Hepatocyte (in vitro differentiated cells): ENCODE measurements at places on chromosomes 12 and 14. TPM values are rescaled to one million over a fixed set of nuclear protein-coding genes. Genes with fewer than 3 reads are reported as not detected.

DNA sequence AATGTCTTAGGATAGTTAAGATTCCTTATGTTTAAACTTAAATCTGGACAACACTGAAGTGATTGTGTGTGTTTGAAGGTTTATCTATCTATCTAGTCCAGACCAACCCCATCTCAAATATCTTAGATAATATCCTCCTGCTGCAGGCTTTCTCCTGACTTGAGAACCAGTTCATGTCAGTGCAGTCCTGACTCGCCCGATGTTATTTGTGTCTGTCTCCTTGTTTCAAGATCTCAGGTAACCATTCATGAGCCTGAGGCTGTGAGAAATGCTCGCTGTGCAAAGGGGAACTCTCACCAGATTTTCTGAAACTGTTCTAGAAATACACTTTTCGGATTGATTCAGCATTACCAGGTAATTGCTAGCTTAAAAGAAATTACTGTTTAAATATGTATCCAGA, 356.2 kb downstream of the SNAPC1 start:
- no peak for DNase-seq
- H3K4me1 ChIP-seq = no peaks in the 10 kb centered on the region
- peaks cover 57% of the 10 kb centered on the region for H3K27me3 ChIP-seq
- H3K4me3 ChIP-seq = no peak overlapping the region
- no peaks in the 10 kb centered on the region for H3K36me3 ChIP-seq

DNA sequence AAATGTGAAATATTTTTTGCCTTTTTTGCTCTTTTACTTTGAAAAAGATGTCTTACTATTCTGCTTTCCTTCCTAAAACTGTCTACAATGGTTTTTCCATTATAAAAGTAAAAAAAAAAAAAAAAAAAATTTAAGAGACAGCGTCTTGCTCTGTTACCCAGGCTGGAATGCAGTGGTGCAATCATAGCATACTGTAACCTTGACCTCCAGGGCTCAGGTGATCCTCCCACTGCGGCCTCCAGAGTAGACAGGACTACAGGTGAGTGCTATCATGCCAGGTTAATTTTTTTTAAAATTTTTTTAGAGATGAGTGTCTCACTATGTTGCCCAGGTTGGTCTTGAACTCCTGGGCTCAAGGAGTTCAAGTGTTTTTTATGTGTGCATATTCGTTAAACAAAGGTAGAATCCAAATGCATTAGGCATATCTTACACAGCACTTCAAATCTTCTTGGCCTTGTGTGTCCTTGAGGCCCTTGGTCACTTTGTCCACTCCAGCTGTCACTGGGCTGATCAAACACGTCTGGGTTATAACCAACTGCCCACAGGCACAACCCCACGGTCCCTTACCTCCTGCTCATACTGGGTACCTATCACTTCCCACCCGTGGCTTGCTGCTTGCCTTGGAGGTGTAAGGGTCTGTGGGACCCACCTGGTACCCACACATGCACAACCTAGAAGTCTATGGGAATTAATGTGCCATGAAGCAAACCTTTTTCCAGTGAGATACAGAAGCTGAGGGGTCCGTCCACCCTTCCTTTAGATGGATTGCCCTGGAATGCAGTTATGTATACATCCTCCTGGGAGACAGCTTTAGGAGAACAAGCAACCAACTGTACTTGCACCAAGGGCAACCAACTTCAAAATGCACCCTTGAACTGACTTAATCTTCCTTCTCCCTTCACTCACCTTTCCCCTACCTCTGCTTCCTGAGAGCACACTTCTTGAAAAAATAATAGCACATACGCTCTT, 12.8 kb downstream of the RAD52 start:
- H3K36me3 ChIP-seq = no peaks in the 10 kb centered on the region
- H3K27me3 ChIP-seq = no peaks in the 10 kb centered on the region
- H3K4me1 ChIP-seq = no peaks in the 10 kb centered on the region
- H3K4me3 ChIP-seq = no peak overlapping the region
- no peak overlapping the region for H3K27ac ChIP-seq
- no peak for DNase-seq

DNA sequence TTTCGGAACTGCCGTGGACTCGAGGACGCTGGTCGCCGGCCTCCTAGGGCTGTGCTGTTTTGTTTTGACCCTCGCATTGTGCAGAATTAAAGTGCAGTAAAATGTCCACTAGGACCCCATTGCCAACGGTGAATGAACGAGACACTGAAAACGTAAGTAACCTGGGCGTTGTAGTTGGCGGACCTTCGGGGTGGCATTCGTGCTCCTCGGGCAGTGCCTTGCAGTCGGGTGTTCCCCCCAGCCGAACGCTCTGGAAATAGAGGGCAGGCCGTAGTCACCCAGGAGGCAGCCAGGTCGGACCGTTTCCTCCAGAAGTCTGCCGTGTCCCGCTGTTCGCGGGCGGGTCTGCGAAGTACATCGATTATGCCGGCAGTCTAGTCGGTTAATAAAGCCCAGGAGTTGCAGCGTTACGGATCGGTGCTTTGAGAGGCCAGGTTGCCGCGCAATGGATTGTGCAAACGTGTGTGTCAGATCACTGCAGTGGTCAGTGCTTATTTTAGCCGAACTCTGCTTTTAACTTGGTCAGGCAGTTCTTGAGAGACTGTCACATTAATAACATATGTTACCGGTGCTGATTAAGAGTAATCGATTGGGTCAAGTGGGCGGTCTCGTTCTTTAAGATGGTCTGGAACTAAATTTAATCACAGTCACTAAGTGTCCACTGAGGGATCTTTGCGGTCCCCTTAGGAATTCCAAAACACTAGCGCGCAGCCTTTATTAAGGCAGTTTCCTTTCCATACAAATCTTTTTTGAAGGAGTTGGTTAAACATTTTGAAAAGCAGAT, 906 bp downstream of the MARK3 start:
- peak overlapping the region; percentile 98 for H3K27ac ChIP-seq
- no peaks in the 10 kb centered on the region for H3K36me3 ChIP-seq
- H3K4me1 ChIP-seq = peaks cover 18% of the 10 kb centered on the region
- H3K27me3 ChIP-seq = no peaks in the 10 kb centered on the region
- peak; percentile 49 for DNase-seq
- H3K4me3 ChIP-seq = peak overlapping the region; percentile 93

Gene ESR2
- 0.26 TPM in 1 of 2 replicates, not detected in the other for polyA plus RNA-seq

Gene MIA2
- 43.9 and 45.9 TPM in 2 replicates for polyA plus RNA-seq

GRCh38 chr14:53620317-53620716, 336.3 kb downstream of the BMP4 start:
- no peaks in the 10 kb centered on the region for H3K27me3 ChIP-seq
- DNase-seq = no peak
- no peak overlapping the region for H3K27ac ChIP-seq
- no peaks in the 10 kb centered on the region for H3K36me3 ChIP-seq

Gene FIGNL2
- 1.1 and 1.9 TPM in 2 replicates for polyA plus RNA-seq

Gene CCDC198
- polyA plus RNA-seq = 8.5 and 15.3 TPM in 2 replicates

DNA sequence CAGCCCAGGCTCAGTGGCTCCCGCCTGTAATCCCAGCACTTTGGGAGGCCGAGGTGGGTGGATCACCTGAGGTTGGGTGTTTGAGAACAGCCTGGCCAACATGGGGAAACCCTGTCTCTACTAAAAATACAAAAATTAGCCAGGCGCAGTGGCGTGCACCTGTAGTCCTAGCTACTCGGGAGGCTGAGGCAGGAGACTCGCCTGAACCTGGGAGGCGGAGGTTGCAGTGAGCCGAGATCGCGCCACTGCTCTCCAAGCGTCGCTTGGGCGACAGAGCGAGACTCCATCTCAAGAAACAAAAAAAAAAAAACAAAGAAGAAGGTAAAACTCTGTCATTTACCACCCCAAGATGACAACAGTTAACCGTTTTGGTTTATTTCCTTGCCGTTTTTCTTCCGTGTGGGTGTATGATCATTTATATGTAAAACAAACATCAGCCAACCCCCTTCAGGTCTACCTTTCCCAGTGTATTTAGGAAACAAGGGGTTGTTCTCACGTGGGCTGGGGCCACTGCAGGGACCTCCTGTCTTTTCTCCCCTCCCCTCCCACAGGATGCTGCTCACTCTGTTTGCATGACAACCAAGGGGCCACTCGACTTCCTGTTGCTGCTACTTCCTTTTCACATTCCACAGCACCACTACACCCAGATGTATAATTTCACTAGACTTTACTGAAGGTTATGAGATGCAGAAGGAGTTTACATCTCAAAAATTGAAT, 13.6 kb downstream of the TTC9 start:
- H3K4me3 ChIP-seq = no peak overlapping the region
- H3K36me3 ChIP-seq = no peaks in the 10 kb centered on the region
- DNase-seq = no peak
- H3K27me3 ChIP-seq = no peaks in the 10 kb centered on the region
- no peaks in the 10 kb centered on the region for H3K4me1 ChIP-seq

DNA sequence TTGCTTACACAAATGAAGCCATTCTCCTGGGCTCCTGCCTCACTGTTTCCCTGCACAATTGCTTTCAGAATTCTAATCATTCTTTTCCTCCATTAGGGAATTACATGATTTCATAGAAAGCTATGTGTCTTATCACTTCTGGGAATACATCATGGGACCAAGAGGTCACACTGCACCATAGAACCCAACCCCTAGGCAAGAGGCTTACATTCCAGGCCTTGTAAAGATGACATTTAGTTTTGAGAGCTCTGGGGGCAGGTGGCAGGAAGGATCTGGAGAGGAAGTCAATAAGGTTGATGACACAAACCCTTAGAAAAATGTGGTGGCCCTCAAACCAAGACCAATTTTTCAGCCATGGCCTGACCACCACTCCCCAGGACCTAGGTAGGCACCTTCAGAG, 57.1 kb downstream of the NUAK1 start:
- no peaks in the 10 kb centered on the region for H3K36me3 ChIP-seq
- no peak for DNase-seq
- no peaks in the 10 kb centered on the region for H3K27me3 ChIP-seq
- H3K4me3 ChIP-seq = no peak overlapping the region
- no peak overlapping the region for H3K27ac ChIP-seq

Gene TAS2R7
- not detected in 2 replicates for polyA plus RNA-seq

DNA sequence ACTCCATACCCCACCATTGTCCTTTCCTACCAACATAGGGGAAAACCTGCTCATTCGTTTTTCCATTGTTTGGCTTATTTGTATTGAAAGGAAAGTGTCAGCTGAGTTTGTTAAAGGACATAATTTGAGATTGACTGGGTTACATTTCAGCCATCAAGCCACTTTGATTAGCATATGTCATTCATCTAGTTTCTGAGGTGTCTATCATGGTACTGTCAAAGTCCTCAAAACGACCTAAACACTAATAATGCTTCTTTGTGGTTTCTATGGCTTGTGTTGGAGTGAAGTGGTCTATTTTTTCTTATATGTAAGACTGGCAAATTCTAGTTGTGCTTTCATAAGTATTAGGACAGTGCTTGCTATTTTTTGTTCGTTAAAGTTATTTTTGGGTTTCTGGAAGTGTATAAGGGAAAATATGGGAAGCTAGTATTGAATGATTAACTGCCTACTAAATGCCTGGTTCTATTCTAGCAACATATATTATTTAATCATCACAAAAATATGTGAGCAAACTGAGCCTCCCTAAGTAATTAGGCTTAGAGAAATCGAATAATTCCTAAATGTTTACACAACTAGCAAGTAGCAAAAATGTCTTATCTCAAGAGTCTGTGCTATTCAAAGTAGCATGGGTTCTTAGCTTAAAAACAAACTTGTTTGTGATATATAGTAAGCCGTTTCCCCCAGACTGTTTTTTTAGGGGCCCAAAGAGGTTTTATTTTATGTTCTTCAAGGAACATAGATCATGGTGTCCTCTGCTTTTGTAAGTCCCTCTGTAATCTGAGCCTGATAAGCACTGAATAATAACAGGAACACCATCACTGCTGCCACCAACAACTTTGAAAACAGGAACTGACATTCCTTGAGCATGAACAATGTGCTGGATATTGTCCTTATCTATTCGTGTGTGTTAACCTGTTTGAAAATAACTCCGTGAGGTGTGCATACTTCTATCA, 67.1 kb downstream of the DERA start:
- peak overlapping the region; percentile 81 for H3K27ac ChIP-seq
- H3K4me1 ChIP-seq = peaks cover 35% of the 10 kb centered on the region
- H3K27me3 ChIP-seq = no peaks in the 10 kb centered on the region

- H3K27me3 ChIP-seq = no peaks in the 10 kb centered on the region
- no peak overlapping the region for H3K4me3 ChIP-seq
- DNase-seq = peak; percentile 7
- H3K27ac ChIP-seq = no peak overlapping the region
Measured at GRCh38 chr14:43165651-43166050, 1341.4 kb downstream of the FSCB start.
